ENCODE measurements at places on chromosomes 6 and 20.

DNA sequence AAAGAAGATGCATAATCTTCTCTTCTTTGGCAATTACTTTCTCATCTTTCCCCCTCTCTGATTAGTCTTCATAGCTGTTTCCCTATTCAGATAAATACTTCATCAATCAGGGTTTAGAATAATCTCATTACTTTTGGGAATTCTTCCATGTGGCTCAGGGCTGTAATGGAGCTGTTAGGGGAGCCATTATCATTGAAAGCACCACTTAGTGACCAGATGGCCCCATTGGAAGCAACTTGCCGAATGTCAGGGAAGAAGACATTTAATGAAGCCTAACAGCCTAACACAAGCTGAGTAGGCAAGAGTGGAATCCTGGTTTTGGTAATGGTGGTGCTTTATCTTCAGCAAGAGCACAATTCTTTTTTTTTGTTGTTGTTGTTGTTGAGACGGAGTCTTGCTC, 45.0 kb downstream of the TIAM2 start:
- no peak for DNase-seq

DNA sequence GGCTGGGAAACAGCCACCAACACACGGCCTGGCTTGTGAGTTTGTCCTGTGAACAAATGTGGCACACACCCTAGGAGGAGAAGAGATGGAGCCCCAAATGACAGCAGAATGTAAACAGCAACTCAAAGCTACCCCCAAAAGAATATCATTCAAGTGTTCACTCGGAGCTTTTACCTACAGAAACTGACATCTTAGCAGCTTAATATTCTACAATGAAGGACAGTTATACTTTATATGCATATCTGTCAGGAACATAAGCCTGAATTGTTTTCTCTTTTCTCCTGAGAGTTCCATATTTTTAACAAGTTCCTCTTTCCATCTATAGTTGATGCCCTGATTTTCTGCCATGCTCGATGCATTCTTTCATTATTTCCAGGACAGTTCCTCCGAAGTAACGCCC, 566.0 kb upstream of the MAP3K7 start:
- no peak for DNase-seq

DNA sequence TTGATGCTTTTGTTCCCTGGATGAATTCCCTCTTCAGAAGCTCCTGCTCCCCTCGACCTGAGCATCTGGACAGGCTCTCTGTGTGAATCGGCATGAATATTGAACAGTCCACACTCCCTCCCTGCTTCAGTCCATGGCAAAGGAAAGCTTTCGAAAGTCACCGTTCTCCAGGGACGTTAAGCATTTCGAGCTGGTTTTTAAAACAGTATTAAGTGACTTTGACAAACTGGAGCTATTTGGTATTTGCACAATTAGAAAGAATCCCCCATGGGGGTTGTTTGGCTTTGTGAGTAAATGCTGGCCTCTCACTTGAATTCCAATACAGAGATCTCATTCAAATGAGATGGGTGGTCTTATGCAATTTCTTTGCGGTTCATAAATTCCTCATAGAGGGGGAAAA, 85.3 kb upstream of the TIAM2 start:
- DNase-seq, result no peak

- DNase-seq, result no peak
These were observed at the start of gene FAM184A for GRCh38 chr6:119078376-119079282. FAM184A (minus strand) TSS chr6:119078664; CDS start chr6:119078299, 365 bp downstream.

GRCh38 chr6:87151781-87152525, 3.4 kb upstream of the ZNF292 start:
- DNase-seq, result no peak

- DNase-seq, result no peak
These were observed 627.5 kb downstream of the PKHD1 start for GRCh38 chr6:51459958-51460357.
